ENCODE measurements at places on chromosomes 6 and 20.

- no peak for DNase-seq
Measured at GRCh38 chr6:155504848-155505607, 49.4 kb upstream of the NOX3 start.

GRCh38 chr6:157263881-157264397 is 59.4 kb downstream of the TMEM242 start:
- DNase-seq = no peak

- no peak for DNase-seq
Measured at GRCh38 chr6:123997223-123997622, 193.6 kb downstream of the NKAIN2 start.

- DNase-seq = no peak
Measured at GRCh38 chr6:35016502-35017321, 124.4 kb downstream of the TCP11 start.

DNA sequence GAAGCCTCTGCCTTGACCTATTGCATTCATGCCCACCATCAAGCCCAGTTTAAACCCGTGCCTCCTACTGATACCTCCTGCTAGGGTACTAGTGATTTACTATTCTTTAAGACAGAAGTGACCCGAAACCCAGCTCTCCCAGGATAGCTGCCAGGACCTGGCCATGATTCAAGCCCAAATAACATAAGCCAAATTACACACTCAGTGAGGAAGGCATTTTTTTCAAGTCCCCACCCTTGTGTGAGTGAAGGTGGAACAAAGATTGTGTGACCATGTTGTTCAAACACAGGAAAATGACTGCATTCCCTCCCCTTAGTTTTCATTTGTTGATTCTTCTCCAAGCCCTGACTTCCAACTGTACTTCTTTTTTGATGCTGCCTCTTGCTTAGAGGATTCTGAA is 3.7 kb upstream of the KAT14 start:
- no peak for DNase-seq

DNA sequence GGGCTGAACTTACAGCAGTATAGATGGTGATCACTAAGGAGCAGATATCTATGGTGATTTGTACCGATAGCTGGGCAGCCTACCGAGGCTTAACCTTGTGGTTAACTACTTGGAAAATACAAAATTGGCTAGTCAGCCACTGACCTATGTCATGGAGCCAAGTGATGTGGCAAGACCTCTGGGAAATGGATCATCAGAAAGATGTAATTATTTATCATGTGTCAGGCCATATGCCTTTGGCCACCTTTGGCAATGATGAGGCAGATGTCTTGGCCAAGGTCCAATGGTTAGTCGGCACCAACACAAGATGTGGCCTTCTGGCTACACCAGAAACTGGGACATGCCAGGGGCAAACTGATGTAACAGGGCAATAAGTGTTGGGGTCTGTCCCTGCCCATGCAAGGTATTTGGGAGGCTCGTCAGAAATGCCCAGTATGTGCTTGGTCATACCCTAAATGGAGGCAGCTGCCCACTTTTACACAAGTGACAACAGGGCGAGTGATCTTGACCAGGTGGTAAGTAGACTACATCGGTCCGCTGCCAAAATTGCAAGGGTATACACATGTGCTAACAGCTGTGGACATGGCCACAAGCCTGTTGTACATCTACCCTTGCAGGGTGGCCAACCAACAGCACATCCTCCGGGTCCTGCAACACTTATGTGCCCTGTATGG is 30.1 kb downstream of the HDDC2 start:
- no peak for DNase-seq

- DNase-seq = peak; percentile 14
Measured at GRCh38 chr20:25294459-25295385, 46.8 kb downstream of the PYGB start.

- DNase-seq = no peak
Measured at GRCh38 chr6:46032110-46032998, 16.7 kb upstream of the CLIC5 start.

- peak; percentile 12 for DNase-seq
Measured at GRCh38 chr20:4227085-4227821, 211.9 kb upstream of the RNF24 start.

DNA sequence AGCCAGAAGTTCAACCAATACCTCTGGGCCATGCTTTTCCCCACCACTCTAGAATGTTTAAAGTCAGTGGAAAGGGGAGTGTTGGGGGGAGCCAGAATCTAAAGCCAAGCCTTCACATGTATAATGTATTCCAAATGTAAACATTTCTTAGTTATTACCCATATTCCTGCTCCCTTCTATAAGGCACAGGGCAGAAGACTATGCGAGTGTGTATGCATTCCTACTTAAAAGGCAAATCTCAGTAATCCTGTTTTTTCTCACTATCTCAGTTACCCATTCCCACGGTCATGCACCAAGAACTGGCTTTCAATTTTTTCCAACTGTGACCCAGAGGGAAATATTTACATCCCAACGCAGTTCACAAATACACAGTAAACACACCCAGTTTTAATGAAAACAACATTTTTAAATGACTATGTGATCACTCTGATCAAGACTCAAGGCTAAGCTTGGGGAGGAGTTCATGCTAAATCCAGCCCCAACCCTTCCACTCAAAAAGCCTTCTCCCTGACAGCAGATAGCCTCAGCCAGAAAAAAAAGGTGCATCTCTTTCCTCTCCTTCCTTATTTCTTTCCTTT is 57.5 kb downstream of the EPB41L2 start:
- DNase-seq = no peak

DNA sequence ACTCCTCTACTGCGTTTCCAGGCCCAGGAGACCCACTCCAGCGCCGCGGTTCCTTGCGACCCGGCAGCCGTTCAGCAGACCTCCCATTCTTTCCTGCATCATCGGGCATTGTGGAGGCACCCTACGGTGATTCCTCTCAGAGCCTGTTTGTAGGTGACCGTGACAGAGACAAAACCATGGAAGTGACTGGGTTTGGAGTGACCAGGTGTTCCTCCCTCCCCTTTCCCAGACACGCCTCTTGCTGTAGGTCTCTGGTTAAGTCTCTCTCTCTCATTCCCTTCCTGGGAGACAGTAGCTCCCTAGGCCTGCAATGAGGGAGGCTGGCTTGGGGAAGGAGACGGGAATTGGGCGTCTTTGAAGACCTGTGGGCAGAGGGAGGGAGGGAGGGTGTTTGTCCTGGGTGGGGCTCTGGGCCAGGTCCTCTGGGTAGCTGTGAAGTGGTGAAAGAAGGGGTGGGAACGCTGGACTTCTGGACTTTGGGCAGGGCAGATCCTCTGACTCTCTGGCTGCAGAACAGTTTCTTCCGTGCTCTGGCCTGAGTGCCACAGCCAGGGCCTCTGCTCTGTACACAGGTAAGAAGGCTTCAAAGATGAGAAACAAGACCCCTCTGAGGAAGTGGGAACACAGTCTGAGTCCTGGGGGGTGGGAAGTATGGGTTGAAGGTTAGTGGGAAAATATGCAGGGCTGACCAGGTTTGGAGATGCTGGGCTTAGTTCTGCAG is 763 bp downstream of the KLC4 start:
- DNase-seq = no peak

DNA sequence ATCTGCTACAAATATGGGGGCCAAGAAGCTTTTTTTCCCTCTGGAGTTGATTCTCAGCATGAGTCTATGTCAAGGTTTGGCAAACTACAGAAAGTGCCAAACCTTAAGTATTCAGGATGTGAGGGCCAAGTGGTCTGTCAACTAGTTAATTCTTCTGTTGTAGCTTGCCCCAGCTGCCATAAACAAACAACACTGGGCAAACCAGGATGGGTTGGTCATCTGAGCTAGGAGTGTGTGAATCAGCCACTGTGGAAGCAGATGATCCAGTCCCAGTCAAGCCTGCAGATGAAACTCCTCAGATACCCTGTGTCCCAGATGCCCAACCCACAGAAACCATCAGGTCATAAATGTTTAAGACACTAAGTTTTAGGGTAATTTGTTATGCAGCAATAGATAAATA is 103.0 kb upstream of the MOCS1 start:
- no peak for DNase-seq

DNA sequence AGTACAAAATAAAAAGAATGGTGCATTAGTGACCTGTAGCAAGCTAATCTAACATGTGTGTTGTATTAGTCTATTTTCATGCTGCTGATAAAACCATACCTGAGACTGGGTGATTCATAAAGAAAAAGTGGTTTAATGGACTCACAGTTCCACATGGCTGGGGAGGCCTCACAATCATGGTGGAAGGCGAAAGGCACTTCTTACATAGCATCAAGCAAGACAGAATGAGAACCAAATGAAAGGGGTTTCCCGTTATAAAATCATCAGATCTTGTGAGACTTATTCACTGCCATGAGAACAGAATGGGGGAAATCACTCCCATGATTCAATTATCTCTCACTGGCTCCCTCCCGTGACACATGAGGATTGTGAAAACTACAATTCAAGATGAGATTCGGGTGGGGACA is 45.4 kb upstream of the AIG1 start:
- no peak for DNase-seq

DNA sequence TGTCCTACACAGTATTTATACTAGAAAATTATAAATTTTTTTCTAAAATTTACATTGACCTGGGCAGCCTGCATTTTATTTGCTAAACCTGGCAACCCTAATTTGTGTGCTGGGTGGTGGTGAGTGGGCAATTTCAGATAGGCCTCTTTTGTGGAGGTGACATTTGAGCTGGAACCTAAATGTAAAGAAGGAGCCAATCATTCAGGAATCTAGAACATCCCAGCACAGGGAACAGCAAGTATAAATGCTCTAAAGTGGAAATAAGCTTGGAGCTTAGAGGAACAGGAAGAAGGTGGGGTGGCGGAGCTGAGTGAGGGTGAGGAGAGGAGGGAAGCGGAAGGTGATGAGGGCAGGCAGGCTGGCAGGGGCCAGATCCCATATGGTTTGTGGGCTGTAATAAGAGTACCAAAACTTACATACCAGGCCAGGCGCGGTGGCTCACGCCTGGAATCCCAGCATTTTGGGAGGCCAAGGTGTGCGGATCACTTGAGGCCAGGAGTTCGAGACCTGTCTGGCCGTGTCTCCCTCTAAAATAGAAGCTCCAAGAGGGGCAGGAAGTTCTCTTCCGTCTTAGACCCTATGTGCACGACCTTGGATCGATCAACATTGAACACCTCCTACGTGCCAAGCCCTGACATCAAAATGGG is 549 bp upstream of the CSE1L start:
- no peak for DNase-seq

DNA sequence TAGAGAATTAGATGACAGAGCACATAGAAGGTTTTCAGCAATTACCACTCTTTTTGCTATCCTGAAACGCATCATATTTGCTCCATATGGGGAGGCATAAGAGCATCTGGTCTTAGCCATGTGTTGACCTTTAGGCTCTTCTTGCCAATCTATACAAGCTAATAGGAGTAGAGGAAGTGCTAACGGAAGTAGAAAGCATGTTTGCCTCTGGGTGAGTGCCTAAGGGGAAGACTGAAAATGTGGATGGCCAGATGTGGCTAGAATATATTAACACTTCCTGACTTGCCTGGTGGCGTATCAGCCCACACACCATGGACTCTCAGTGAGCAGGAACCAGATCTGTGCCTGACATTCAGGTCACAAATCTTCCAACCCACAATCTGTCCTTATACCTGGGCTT is 136.3 kb downstream of the LRRC1 start:
- no peak for DNase-seq

- no peak for DNase-seq
Measured at GRCh38 chr6:16355238-16355637, 116.9 kb downstream of the GMPR start.

DNA sequence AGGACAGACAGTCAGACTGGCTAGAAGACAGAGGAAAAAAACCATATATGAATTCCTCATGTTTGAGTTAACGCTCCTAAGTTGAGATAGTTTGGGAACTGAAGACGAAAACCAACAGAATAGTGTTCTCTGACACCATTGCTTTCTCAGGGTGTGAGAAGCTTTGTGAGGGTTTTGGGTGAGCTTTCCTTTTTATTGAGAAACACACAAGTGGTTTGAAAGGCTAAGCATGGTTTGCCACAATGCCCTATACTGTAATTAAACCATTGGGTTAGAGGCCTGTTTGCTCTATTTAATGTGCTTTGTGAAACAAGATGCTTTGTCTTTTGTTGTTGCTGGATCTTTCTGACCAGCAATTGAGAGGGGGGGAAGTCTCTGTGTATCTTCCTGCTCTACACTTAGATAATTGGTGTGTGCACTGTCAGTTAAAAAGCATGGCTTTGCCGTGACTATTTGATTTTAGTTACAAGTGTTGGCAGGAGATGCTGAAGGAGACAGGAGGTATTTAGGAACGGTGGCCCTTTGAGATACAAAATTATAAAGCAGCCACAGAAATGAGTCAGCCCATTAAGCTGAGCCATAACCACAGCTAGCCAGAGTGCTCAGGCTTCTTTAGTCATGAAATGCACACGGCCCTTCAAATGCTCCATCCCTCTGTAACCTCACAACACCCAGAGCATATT is 273.0 kb upstream of the PREP start:
- DNase-seq = no peak

GRCh38 chr6:47116606-47117005 is 74.5 kb upstream of the ADGRF1 start:
- DNase-seq = no peak

- DNase-seq = no peak
Measured at GRCh38 chr6:159194421-159194820, 25.2 kb downstream of the FNDC1 start.

DNA sequence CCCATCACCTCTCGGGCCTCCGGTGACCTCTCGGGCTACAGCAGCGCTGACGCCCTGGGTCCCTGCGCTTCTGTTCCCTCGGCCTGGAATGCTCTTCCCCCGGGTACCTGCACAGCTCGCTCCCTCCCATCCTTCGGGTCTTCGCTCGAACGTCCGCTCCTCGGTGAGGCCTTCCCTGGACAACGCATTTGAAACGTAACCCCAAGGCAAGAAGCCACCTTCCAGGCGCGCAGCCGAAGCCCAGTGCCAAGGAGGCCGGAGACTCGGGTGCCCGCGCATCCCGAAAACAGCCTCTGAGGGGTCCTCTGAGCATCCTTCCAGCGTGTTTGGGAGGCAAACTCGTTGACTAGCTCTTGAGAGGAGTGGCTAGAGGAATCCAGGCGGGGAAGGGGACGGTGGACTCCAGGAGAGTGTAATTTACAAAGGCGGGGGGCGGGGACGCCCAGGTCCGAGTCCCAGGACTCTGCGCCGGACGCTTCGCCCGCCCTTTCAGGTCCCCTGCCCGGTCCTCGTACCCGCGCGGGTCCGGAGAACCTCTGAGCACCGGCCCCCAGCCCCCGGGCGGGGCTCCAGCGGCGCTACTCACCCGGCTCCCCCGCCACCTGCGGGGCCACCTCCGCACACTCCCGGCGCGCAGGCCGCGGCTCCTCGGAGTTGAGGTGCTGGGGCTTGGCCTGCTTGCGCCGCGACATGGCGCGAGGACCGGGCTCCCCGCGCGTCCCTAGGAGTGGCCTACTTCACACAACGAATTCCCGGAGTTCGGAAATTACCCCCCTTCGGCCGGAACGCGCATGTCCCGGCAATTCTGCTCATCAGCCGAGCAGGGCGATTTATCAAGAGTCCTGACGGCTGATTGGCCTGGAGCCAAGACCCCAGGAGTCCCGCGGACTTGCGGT is 86.8 kb downstream of the ZFP64 start:
- no peak for DNase-seq

GRCh38 chr6:51613558-51613957 is 473.9 kb downstream of the PKHD1 start:
- no peak for DNase-seq

GRCh38 chr20:61682996-61683681 is 382.5 kb downstream of the TAF4 start:
- DNase-seq = no peak

All from hematopoietic multipotent progenitor cell treated with erythropoietin and hydrocortisone succinate and interleukin-3 and kit ligand, for 15 days (in vitro differentiated cells).